ENCODE measurements at places on chromosomes 12 and 14.

- no peak for DNase-seq
Measured at GRCh38 chr12:41743835-41744234, 400.8 kb downstream of the GXYLT1 start.

DNA sequence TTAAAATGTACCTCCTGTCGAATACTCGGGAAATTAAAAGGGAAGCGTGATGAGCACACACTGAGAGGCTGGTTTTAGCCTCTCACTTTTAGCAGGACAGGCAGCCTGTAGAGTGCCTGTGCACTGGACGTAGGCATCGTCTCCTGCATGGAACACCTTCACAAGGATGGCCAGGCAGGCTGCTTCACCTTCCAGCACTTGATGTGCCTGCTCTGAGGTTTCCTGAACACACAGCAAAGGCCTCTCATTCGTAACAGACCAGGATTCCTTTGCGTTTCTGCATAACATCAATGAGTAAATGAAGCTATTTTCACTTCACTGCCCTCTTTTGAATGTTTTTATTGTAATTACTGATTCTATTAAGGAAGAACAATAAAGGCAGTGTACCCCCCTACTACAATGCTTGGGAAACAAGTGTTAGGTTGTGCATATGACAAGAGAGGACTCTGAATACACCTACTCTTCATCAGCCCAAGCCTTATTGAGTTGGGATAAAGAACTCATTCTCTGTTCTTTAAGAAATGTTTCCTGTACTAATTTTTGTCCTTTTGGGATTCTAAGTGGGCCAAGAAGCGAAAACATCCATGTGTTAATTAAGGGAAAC lies 1077.6 kb upstream of the FOXG1 start:
- no peak for DNase-seq

- DNase-seq: no peak
Measured at GRCh38 chr14:19974844-19975243, 547 bp upstream of the OR4K15 start.

- no peak for DNase-seq
Measured at GRCh38 chr14:93566065-93566693, 135.4 kb downstream of the UNC79 start.

GRCh38 chr14:77123381-77124325 lies 17.9 kb downstream of the ZDHHC22 start:
- DNase-seq: no peak

- DNase-seq: no peak
Measured at GRCh38 chr14:67756496-67756895, 54.8 kb downstream of the RDH12 start.

DNA sequence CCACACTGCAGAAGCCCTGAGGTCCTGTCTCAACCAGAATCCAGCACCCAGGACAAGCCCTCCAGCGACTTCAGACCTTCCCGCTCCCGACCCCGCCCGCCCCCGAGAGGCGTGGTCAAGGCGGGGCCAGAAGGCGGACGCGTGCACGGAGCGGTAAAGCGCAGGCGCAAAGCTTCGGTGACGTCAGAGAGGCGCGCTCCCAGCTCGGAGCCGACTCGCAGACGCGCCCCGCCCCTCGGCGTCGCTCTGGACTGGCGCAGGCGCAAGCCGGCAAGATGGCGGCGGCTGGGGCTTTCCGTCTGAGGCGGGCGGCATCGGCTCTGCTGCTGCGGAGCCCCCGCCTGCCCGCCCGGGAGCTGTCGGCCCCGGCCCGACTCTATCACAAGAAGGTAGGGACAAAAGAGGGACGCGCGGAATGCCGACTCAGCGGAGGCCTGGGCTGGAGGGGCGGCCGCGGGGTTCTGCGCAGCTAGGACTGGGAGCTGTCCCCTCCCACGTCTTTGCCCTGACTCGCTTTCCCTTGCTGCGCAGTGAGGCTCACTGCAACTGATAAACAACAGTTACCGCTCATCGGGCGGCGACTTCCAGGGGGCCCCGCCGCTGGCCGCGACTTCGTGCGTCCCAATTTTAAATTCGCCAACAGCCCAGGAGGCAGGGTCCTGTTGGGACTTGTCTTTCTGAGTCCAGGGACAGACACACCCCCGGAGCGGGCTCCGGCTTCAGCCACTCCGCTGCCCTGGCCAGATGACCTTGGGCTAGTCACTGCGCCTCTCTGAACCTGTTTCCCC lies at the start of gene ISCU:
Gene ISCU, plus strand, starts transcription at position 249 of the 788 bp plus-strand sequence. Its CDS starts 27 bp downstream, at position 276.
- peak; percentile 100 for DNase-seq

DNA sequence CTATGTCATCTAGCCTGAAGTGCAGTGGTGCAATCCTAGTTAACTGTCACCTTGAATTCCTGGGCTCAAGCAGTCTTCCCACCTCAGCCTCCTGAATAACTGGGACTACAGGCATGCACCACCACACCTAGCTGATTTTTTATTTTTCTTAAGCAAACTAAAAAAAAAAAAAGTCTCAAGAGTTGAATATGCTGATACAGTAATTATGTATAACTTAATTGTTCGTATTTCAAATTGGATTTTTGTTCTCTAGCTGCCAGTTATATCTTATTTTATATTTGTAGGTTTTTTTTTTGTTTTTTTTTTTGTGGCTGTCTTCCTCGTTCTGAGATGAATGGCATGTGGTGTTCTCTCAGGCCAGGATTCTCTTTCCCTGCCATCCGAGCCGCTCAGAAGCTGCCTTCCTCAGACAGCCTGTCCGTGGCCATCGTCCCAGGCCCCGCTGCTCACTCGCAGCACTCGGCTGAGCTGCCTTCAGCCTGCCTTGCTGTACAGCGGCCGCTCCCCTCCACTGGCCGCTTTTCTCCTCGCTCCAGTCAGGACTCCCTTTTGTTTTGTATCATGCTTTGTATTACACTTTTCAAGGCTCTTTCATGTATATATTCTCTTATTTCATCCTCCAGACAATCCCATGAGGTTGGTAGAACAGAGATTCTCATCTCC lies 53.3 kb downstream of the WDR20 start:
- no peak for DNase-seq

DNA sequence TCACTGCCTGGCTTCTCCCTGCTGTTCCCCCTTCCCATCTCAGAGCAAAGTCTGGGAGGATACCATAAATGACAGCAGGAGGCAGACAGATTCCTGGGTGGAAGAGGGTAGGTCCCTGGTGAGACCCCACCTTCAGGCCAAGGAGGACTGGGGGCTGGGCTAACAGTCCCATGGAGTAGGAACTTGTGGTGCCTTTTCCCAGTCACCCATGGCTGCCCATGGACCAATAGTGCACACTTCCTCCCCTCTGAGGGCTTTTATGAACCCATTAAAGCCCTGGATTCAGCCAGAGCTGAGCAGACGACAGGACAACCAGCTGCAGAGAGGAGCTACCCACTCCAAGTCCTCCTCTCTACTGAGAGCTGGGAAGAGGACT lies 36.6 kb upstream of the OR5AU1 start:
- no peak for DNase-seq

GRCh38 chr12:79423560-79423959 lies 267.2 kb downstream of the PAWR start:
- DNase-seq: no peak
